ENCODE measurements at places on chromosomes 16 and 17.

GRCh38 chr17:15452746-15453145, 14.7 kb downstream of the CDRT4 start:
- DNase-seq: no peak

- DNase-seq: no peak
Measured at GRCh38 chr17:41777574-41778188, 8.8 kb downstream of the JUP start.

GRCh38 chr17:80007939-80008338, 27.7 kb downstream of the TBC1D16 start:
- DNase-seq: no peak

DNA sequence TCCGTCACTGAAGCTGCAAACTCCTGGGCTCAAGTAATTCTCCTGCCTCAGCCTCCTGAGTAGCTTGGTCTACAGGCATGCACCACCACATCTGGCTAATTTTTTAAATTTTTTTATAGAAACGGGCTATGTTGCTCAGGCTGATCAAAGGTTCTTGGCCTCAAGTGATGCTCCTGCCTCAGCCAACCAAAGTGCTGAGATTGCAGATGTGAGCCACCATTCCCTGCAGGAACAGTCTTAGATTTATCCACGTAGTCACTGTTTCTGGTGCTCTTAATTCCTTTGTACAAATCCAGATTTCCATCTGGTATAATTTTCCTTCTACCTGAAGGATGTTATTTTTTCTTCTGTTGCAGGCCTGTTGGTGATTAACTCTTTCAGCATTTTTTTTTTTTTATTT, 13.0 kb downstream of the SLC26A11 start:
- no peak for DNase-seq

DNA sequence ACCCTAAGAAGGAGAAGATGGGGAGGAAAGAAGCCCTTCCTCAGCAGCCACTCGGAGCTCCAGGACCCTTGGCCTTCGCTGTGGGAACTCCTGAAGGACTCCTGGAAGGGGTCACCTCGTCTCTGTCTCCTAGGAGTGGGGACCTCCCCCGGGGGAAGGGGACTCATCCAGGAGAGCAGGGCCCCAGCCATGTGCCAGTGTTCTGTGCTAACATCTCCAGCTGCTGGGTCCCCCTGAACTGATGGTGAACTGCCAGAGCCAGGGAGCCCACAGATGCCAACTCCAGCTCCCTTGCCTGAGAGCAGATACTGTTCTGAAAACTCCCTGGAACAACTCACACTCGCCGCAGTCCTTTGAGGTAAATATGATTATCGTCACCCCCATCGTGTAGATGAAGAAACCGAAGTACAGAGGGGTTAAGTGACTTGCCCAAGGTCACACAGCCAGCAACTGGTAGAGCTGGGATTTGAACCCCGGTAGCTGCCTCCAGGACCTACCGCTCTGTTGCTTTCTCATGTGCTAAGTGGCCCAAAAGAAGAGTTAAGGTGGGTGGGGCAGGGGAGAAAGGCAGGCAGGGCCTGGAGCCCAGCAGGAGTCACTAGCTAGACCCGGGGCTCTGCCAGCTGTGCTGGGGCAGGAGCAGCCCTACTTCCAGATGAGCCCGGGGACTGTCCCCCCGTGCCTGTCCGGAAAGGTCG, 10.5 kb downstream of the TIMM22 start:
- DNase-seq: no peak

DNA sequence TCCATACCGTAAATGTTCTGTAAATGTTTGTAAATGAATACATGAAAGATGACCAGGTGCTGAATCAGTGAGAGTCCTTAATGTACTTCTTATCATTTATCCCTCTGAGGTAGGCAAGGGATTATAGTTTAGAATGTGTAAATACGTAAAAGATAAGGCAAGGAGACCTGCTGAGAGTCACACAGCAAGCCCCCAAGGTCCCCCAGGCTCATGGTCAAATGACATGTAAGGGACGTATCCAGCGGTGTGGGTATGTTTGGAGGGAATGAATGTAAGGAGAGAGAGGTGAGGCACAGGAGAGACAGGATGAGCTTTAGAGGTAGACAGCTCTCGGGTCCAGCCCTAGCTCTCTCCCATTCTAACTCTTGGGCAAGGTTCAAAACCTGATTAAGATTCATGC, 341.8 kb downstream of the WWOX start:
- peak; percentile 29 for DNase-seq

GRCh38 chr16:19939553-19939952, 54.9 kb upstream of the GPRC5B start:
- DNase-seq: no peak

GRCh38 chr17:50035945-50036344, 20.0 kb upstream of the ITGA3 start:
- no peak for DNase-seq

DNA sequence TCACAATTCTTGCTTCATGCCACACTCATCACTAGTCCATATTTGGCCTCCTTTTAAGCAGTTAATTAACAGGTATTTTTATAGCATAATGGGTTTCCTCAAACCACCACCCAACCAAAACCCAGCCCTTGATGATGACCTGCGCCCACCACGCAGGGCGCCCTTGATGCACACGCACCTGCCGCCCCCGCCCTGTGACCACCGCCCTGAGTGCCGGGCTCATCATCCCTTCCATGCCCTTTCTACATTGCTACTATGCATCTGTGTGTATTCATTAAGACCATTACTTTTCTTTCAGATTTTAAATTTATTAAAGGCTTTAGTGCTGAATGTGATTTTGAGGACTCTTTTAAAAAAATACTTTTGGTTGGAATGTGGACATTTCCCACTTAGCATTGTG, 204.8 kb upstream of the CHMP6 start:
- no peak for DNase-seq

DNA sequence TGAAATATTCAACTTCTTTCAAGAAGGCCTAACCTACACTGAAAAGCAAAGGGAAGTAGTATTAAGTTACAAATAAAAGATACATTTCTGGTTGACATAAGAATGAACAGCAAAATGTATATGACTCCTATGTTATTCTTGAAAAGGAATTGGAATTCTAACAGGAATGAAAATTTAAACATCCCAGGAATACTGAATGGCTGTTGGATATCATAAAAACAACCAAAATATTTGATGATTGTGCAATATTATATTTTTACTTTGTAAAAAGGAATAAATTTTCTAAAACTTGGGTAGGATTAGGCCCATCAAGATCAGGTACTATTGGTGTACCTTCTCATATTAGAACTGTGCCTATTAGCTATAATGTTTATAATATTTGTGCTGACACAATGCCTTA, 50.0 kb downstream of the CYB5B start:
- DNase-seq: no peak

DNA sequence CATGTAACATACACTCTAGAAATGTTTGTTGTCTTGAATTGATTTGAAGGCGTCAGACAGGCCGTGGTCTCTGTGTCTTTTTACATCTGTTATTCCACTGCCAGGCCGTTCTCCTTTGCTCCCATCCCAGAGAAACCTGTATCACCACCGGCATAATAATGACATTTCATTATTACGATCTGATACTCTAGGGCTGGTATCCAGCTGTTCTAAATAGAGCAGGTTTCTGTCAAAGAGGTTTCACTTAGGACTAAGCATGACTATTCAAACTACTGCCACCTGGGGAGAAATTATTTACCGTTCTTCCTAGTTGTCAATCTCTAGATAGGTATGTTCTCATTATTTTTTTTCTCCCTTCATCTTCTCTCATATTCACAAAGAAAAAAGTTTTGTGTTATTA, 1016.2 kb upstream of the EEF2KMT start:
- DNase-seq: no peak

GRCh38 chr16:30553393-30553899, 4.7 kb downstream of the ZNF764 start:
- no peak for DNase-seq

DNA sequence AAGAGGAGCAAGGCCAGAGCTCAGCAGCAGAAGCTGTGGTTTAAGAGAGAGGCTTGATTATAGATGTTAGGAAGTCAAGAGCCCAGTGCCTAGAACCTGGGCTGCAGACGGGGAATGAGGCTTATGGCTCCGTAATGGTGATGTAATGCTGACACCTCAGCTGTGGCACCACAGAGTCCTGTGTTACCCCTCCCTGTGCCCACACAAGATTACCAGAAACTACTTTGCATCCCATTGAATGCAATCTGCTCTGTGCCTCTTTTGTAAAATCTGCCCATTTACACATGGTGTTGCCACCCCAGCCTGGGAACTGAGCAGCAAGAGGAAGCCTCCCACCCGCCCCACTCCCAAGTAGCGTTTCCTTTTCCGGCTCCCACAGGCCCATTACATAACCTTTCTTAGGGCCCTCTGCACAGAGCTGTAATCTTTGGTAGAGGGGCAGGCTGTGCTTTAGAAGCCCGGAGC, 57.0 kb downstream of the PITPNC1 start:
- DNase-seq: no peak

GRCh38 chr16:15925631-15926030, 23.8 kb upstream of the ABCC1 start:
- DNase-seq: no peak

- DNase-seq: no peak
Measured at GRCh38 chr16:8956265-8957062, 7.2 kb downstream of the USP7 start.

DNA sequence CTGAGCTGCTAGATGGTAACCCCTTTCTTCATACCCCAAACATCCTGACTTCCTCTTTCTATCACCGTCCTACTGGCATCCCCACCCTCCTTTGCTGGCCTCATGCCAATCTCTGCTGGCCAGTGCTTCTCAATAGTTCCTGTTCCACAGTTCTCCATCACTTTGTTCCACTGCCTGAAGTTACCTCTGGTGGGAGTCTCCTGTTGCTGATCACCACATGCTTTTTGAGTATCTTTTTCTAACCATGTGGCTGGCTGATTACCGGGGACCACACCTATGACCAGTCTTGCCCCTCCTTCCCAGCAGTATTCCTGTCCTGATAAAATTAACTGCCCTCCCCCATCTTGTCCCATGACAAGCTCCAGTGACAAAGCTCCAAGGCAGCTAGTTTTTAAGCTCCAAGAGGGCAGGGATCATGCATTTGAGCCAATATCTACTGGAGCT, 380.4 kb upstream of the CCL2 start:
- DNase-seq: no peak

DNA sequence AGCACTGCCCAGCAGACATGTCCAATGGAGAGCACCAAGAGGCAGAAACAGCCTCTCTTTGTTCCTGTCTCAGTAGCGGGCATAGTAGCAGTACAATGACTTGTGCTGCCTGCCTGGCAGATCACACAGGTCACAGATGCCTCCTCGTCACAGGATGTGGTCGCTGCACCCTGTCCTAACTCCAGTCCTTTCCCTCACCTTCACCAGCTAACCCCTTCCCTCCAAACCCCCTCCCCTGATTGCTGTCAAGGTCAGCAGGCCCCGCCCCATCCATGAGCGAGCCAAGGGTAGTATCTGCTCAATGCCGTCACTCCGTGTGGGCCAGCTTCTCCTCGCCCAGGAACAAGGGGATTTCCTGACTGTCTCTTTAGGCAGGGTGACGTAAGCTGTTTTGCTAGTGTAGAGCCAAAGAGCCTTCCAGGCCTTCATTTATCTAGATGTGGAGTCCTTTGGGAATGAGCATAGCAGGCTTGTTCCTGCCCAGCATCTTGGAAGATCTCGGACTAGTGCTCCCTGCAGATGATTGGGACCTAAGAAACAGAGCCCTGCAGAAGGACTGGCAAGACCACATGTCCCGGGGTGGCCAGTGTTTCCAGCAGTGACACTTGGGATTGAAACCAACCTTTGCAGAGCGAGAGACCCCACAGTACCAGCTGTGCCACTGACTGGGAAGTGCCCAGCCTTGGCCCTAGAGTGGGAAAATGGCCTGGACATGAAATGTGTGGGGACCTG, 75.9 kb upstream of the TNRC6C start:
- no peak for DNase-seq

GRCh38 chr17:76405967-76406647, 21.7 kb downstream of the SPHK1 start:
- DNase-seq: no peak

GRCh38 chr17:16415031-16415924, at the start of gene TRPV2:
TSS of gene TRPV2 (plus strand) at chr17:16415571. CDS start at chr17:16417669, 2,098 bp downstream.
- peak; percentile 73 for DNase-seq

DNA sequence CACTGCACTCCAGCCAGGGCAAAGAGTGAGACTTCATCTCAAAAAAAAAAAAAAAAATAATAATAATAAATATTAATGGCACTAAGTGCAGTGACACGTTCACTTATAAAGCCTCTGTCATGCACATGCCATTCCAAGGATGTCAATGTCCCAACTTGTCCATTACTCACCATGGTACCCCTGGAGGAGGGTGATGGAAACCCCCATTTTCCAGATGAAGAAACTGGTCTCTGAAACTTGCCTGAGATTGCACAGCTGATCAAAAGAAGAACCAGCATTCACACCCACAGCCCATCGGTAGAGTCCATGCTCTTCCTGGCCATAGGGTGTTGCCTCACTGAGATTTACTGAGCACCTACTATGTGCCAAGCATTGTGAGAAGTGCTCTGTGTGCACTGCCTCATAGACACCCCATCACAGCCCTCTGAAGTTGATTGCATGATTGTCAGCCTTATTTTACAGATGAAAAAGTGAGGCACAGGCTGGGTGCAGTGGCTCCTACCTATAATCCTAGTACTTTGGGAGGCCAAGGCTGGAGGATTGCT, 123.7 kb downstream of the ABCC1 start:
- DNase-seq: no peak

- no peak for DNase-seq
Measured at GRCh38 chr17:81164371-81165245, 699 bp upstream of the PVALEF start.

DNA sequence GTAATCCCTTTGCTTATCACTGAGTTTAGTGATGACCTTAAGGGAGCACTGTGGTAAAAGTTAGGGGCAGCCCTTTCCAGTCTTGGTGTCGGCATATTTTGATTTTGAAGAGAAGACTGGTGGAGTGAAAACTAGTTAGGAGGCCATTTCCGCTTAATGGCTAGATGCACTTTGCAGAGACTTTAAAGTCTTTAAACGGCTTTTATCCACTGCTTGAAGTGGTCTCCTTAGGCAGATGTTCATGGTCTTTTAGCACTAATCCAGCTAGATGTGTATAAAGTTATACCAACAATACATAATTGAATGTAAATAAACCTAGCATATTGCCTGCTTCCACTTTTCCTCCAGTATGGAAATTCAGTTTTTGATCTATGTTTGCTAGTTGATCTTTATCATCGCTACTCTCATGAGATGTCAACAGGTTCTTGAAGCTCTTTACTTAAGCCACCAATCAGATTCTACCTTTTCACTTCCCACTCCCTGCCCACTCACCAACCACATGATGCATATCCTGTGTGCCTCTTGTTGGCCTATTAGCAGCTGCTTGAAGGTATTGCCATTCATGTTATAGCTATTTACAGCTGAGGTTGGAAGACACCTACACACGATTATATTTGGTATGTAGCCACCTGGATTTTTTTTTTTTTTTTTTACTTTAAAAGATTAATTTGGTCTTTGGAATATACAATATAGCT, 132.0 kb downstream of the NLK start:
- DNase-seq: no peak

GRCh38 chr17:75808905-75809621, 24.5 kb downstream of the UNK start:
- DNase-seq: no peak
